Anterior cingulate cortex (tissue), 58 donors: ENCODE measurements at places on chromosomes 2 and 18.

GRCh38 chr18:70405052-70405451 is 116.2 kb downstream of the SOCS6 start:
- DNase-seq, result no peak

DNA sequence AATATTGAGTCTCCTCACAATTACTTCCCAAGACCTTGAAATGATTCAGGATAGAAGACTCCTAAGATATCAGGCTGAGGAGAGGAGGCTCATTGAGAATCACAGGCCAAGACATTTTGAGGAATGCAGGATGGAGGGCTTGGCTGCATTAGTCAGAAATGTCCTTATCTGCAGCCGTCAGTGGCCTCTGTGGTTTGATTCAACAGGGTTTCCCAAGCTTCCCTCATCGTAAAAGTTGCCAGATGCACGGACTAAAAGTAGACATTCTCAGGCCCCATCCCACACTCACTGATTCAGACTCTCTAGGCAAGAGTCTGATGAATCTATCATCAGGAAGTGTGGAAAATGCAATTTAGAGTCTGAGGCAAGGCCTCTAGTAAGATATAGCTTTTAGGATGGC is 34.0 kb upstream of the TMEM178A start:
- no peak for DNase-seq

DNA sequence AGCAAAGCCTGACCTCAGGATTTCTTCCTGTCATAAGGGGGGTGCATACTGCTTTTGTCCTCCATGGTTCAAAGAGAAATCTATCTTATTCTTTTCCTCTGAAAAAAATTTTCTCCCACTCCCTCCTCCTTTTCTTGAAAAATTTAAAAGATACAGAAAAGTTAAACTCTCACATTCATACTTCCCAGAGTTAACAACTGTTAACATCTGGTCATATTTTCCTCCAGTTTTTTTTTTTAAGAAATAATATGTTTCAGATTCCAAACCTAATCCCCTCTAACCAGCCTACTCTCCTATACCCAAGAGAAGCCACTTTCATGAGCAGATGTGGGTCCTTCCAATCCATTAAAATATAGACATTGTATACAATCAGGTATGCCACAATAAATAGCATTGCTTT is 378.9 kb upstream of the HNRNPA3 start:
- DNase-seq, result no peak

DNA sequence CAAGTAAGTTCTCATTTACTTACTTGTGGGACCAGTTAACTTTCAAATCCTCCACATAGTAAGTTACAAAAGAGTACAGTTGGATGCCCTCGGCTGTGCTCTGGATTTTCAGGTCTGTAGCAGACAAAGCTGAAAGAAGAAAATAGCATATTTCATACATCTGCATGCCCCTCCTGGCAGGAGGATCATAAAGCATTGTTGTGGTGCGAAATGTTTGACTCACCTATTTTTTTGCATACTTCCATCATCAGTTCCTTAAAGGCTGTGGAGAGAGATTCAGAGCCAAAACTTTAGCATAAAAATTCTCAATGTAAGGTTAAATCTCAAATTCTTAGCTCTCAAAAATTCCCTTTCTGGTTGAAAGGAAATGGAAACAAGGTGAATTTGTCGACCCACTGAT is 70.8 kb upstream of the LPIN2 start:
- DNase-seq, result no peak

DNA sequence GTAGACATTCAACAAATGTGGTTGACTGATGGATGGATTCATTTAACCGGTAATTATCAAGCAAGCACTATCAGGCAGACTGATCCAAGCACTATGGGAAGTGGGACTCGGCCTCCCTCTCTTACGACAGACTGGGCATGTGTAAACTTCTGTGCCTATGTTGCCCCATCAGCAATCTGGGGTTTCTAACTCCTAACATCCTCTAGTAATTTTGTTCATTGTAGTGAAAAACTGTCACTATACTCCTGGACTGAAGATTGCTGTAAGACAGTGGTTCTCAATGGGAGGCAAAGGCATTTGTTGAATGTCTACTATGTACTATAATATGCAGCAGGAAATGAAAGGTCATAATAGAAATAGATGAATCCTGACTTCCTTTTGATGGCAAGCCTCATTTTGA is 51.2 kb upstream of the CREB1 start:
- DNase-seq, result no peak

GRCh38 chr18:30971338-30971956 is 71.1 kb downstream of the DSC3 start:
- DNase-seq, result no peak

DNA sequence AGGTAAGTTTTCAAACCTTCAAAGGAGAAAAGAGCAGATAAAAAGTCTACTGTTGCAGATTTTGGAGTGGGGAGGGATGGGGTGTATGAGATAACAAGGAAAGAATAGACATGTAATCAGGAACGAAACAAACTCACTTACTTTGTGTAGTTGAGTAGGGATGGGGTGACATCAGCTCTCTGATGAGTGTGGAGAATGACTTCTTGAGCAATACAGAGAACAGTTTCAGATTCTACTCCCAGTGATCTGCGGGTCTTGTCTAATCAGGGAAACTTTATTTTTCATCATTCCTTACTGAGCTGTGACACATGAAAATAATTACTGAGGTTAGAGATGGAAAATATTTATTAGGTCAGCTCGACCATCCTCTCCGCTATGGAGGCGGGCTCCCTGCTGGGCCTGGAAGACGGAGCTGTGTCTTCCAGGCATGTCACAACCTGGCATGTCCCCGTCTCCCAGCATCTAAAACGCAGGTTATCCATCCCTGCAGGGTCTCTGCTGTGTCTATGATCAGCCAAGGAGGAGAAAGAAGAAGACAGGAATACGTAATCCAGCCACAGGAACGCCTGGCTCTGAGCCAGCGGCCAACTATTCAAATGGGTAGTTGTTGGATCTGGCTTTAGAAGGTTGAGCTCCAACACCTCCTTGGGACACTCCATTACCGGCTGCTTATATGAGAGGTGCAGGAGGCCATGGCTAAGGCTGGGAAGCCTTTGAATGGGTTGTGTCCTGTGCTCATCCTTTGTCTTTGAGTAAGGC is 99.0 kb upstream of the SATB2 start:
- DNase-seq, result no peak

- DNase-seq, result no peak
Observed at GRCh38 chr2:41955316-41956043, 92.3 kb upstream of the PKDCC start.

DNA sequence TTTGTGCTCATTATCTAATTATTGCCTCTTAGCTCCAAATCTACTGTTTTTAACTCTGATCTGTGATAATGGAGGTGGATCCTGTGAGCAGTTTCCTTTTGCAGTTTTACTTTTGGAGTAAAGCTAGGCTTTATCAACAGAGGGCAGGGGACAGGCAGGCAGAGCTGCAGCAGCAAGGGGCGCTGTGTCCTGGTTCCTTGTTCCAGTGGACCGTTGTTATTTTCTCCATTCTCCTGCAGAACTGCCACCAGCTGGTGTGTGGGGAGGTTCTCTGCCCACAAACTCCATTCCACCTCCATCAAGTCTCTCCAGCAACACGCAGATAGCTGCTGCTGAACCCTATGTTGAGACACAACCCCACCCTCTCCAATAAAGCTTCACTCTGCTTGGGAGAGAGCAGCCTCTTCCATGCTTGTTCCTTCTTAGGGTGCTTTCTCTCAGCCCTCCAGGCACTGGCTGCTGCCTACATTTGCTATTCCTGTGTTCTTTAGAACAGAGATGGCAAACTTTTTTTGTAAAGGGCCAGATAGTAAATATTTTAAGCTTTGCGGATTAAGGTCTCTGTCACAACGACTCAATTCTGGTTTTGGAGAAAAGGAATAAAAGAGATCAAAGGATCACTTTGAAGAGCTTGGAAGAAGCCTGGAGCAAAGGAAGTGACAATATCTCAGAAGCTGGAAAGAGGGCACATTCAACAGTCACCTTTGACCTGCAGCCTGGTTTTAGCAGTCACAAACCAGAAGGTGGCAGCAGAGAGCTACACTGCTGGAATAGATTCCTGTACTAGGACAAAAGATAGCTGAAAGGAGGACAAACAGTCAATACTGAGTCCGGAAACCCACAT is 208.8 kb downstream of the CCDC178 start:
- peak; percentile 21 for DNase-seq

- no peak for DNase-seq
Observed at GRCh38 chr2:5756272-5756671, 64.1 kb downstream of the SOX11 start.

- no peak for DNase-seq
Observed at GRCh38 chr2:220101980-220102379, 474.6 kb downstream of the SLC4A3 start.

- DNase-seq, result no peak
Observed at GRCh38 chr2:45688479-45689298, 37.2 kb downstream of the PRKCE start.

GRCh38 chr2:101396316-101396717 is 9.0 kb upstream of the CREG2 start:
- no peak for DNase-seq
